Kidney tubule cell (primary cell): ENCODE measurements at places on chromosomes 16 and 17.

GRCh38 chr17:40063901-40064531, 1.3 kb downstream of the THRA start:
- no peak for DNase-seq

DNA sequence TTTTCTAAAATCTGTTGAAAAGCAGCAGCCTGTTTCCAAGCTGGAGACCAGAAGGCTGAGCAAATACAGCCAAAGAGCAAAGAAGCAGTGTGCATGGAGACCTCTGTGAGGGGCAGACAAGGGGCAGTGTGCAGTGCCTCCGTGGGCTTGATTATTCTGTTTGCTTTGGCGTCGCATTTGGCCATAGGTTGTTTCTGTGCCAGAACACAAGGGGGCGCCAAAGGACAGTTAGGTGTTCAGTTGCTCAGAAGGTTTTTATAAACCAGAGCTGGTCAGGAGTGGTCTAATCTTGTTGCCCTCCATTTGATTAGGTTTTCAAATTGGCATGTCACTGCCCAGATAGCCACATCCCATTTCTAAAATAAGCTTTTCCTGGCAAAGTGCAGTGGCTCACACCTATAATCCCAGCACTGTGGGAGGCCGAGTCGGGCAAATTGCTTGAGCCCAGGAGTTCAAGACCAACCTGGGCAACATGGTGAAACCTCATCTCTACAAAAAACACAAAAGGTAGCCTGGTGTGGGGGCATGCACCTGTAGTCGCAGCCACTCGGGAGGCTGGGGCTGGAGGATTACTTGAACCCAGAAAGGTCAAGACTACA, 10.6 kb downstream of the MYH3 start:
- peak; percentile 63 for DNase-seq

- DNase-seq, result no peak
Observed at GRCh38 chr16:2966043-2966807, 2.1 kb downstream of the KREMEN2 start.

- peak; percentile 81 for DNase-seq
Observed at GRCh38 chr16:27374804-27375425, 27.1 kb upstream of the IL21R start.

DNA sequence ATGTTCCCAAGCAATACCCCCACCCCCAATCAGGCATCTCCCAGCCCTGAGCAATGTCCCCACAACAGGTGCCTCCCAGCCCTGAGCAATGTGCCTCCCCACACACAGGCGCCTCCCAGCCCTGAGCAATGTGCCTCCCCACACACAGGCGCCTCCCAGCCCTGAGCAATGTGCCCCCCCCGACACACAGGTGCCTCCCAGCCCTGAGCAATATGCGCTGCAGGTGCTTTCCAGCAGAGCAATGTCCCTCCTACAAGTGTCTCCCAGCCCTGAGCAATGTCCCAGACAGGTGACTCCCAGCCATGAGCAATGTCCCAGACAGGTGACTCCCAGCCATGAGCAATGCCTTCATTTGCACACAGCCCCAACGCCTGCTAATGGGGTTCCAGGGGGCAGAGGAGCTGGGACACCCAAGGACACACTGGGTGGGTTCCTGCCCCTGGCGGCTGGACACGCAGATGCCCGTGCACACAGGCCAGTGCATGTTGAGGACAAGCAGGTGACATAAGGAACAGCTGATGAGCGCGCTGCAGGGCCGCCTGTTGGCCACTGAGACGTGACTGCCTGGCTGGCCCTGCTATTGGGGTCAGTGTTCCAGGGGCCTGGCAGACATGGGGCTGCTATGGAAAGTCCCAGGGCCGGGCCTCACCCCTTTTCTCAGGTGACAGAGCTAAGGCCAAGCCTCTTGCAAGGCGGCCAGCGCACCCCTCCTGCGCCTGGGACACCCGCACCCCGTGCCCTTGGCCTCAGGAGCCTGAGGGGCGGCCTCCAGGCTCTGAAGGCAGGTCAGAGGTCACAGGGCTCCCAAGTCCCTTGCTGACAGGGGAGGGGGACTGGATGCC, 26.9 kb upstream of the PABPN1L start:
- peak; percentile 59 for DNase-seq

- peak; percentile 40 for DNase-seq
Observed at GRCh38 chr17:15920758-15921239, 24.1 kb upstream of the ADORA2B start.

- no peak for DNase-seq
Observed at GRCh38 chr16:58462089-58462488, 37.9 kb upstream of the NDRG4 start.

DNA sequence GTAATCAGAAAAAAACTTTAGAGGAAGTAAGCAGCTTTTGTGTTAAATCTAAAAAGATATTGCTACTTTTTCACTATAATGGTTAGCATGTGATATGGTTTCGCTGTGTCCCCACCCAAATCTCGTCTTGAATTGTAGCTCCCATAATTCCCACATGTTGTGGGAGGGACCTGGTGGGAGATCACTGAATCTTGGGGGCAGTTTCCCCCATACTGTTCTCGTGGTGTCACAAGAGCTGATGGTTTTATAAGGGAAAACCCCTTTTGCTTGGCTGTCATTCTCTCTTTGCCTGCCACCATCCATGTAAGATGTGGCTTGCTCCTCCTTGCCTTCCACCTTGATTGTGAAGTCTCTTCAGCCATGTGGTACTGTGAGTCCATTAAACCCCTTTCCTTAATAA, 117.1 kb downstream of the KCNJ2 start:
- DNase-seq, result no peak

GRCh38 chr16:87507351-87508069, 14.7 kb upstream of the ZCCHC14 start:
- peak; percentile 60 for DNase-seq

DNA sequence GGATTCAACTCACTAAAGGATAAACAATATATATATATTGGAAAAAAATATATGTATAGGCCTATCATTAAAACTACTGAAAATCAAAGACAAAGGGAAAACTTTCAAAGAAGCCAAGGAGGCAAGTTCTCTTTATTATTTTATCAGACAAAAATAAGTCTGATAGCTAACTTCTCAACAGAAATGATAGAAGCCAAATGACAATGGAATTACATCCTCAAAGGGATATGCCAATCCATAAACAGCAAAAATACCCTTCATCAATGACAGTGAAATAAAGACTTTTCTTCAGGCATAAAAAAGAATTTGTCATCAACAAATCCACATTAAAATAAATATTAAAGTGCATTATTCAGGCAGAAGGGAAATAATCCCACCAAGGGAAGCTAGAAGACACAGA, 393.4 kb downstream of the ZFHX3 start:
- DNase-seq, result no peak

- DNase-seq, result peak; percentile 95
Observed at GRCh38 chr17:78933959-78934568, 8.9 kb upstream of the TIMP2 start.

DNA sequence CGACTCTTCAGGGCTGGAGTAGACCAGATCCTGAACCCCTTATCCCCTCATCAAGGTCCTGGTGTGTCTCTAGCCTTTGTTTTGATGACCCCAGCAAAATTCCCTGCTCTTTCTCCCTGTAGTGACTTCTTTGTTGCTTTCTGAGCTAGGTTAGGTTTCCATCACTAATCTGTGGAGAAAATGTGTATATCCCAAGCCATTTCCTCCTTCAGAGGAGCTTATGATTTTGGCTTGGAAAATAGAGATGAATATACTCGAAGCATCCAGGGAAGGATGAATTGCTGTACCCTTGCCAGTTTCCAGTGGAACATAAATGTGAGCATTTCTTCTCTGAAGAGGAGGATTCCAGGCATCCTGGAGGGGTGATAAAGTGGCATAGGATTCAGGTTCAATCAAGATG, 55.8 kb downstream of the KSR1 start:
- DNase-seq, result no peak

DNA sequence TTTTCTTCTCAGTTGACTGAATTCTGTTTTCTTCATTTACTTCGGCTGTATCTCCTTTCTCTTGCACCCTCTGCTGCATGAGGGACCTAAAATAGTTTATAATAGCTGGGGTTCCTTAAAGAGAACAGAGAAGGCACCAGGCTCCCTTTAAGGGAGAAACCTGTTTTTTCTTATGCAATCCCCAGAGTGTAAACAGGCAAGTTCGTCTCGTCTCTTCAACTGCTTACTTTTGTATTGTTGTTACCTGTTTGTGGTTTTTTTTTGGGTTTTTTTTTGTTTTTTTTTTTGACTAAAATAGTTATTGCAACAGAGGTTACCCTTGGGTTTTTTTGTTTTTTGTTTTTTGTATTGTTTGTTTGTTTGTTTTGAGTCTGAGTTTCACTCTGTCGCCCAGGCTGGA, 3.7 kb upstream of the LDHD start:
- no peak for DNase-seq

DNA sequence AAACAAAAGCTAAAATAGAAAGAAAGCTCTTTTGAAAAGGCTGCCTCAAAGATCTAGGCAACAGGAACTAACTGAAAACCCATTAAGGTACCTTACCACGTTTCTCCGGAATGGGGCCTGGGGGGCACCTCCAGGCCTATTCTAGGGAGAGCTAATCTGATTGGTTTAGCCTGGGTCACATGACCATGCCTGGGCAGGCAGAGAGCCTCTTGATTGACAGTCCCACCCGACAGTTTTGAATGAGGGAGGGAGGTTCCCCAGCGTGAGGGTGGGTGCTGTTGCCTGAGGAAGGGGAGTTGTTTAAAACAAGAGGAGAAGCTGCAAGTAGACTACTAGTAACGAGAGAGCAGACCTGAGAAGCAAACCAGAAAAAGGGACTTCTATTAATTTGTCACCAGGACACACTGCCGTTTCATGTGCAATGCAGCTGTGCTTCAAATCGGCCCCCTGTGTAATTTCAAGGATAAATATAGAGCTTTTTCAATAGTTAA, 143.4 kb upstream of the HS3ST2 start:
- DNase-seq, result no peak

DNA sequence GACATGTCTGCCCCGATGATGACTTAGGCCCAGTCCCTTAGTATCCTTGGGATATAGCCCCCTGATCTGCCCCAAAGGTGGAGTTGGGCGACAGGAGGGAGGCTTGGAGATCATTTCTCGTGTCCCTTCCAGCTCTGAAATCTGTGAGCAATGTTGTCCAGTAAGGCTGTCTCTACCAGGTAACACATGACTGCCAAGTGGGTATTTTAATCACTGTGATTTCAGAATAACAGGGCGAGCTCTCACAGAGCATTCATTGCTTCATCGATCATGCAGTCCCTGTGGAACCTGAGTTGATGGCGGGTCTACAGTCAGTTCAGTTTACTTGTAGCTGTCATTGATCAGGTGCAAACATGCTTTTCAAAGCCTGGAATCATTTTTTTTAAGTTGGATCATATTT, 39.2 kb downstream of the KSR1 start:
- DNase-seq, result peak; percentile 81

DNA sequence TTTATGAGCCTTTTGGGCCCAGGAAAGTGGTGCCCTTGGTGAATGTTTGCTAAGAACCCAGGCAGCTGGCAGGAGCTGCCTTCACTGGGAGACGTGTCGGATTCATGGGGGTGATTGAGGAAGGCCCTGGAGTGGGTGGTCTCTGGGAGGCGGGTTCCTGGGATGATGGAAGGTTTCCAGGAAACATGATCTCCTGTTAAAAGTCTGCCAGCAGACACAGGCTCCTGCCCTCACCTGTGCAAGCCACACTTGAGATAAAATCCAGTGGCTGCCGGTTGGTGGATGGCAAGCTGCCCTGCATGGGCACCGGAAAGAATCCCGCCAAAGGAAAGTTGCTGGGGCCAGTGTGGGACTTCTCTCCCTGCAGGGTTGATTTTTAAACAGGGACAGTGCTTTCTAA, 189.0 kb upstream of the CIBAR2 start:
- no peak for DNase-seq

GRCh38 chr17:63338272-63338671, 107.8 kb downstream of the CYB561 start:
- DNase-seq, result no peak

GRCh38 chr17:13346996-13347762, 254.6 kb downstream of the HS3ST3A1 start:
- DNase-seq, result peak; percentile 96

DNA sequence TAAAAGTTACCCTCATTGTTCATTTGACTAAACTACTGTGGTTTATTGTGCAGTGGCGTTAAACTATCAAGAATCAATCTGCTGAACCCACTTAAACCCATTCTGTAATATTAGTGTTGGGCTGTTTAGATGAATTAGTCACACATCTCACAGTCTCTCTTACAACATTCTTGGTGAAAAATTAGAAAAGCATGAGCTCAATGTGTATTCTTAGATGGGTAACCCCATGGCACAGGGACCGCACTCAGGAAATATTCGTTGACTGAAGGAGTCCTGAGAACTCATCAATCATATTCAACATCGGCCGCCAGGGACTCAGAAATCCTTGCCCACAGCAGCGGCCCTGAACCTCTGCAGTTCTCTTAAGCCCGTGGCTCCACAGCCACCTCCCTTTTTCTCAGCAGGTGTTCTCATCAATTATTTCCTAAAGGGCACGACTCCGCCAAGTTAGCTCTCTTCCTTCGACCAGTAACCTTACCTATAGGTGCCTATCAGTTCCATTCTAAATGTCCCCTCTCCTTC, 155.6 kb downstream of the STX8 start:
- DNase-seq, result no peak

GRCh38 chr16:56561126-56561525, 3.7 kb upstream of the MT4 start:
- DNase-seq, result no peak

GRCh38 chr17:7260651-7261378, 1.5 kb downstream of the CLDN7 start:
- DNase-seq, result peak; percentile 75

GRCh38 chr16:81786321-81786720, 7.2 kb downstream of the PLCG2 start:
- peak; percentile 80 for DNase-seq

- no peak for DNase-seq
Observed at GRCh38 chr16:56093055-56093454, 98.2 kb upstream of the GNAO1 start.

- peak; percentile 94 for DNase-seq
Observed at GRCh38 chr17:18855831-18856569, 1.9 kb upstream of the PRPSAP2 start.

DNA sequence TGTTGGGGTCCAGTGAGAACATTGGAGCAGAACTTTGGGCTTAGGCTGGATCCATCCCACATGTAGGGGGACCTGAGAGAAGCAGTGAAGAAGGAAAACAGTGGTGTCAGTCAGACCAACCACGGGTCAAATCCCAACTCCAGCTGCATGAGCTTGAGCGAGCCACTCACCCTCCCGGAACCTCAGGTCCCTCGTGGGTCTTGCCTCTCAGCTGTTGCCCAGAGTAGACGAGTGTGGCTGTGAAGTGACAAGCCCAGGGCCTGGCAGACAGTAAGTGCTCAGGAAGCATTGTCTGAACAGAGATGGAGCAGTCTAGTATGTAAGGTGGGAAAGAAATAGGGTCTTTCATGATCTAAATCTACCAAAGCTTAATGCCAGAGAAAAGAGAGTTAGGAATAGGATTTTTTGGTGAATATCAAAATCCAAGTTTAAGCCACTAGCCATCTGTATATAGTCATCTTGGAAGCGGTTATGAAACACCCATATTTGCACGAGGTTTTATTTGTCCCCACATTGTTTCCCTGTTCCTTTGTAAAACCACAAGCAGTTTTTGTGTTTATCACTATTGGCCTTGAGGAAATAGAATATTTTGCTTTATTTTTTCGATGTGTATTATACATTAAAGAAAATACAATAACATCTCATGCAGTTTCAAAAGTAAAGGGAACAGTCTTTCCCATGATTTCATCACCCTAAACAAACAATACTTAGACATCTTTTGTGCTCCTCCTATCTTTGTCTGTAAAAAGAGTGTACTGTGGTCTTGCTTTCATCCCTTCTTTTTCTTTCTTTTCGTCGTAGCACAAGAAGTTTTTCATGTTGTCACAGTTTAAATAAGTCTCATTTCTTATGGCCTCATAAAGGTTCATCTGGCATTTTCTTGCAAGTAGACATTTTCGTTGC, 112.0 kb downstream of the CLEC16A start:
- DNase-seq, result no peak

- no peak for DNase-seq
Observed at GRCh38 chr17:299546-299945, 53.1 kb downstream of the RPH3AL start.
